Esophagus (tissue), 2 donors: ENCODE measurements at places on chromosomes 2 and 18. TPM values are rescaled to one million over a fixed set of nuclear protein-coding genes. Genes with fewer than 3 reads are reported as not detected.

The SERPINB12 gene
- 0.16 TPM for polyA plus RNA-seq

The CNDP1 gene
- polyA plus RNA-seq = not detected

The ANKRD30BL gene
- polyA plus RNA-seq = not detected

The CXCR2 gene
- 23.8 TPM for polyA plus RNA-seq

The CTDP1 gene
- polyA plus RNA-seq = 13.0 TPM

The CLEC4F gene
- polyA plus RNA-seq = 0.14 TPM

The FKBP1B gene
- polyA plus RNA-seq = 6.7 TPM

The ANTXR1 gene
- 5.0 TPM for polyA plus RNA-seq
